Cerebellar nuclear complex (tissue), 1 donor: ENCODE measurements at places on chromosomes 6 and 20.
A peak's percentile ranks its signal among the peaks of the same experiment; 100 is the strongest.

DNA sequence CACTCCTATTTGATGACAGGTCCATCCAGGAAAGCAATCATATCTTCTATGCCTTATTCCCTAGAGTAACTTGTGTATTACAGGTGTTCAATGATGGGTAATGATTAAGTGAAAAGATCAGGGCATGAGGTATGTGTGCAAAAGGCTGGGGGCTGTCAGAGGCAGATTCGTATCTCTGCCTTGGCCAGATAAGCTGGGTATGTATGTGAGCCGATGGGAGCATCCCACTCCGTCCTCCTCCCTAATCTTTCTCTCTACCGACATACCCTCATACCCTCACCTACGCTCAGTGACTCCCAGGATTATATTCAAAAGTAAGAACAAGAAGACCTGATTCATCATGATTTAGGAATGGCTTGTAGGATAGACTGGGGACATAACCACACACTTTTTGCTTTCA, 238.7 kb downstream of the PLCB1 start:
- DNase-seq, result no peak

DNA sequence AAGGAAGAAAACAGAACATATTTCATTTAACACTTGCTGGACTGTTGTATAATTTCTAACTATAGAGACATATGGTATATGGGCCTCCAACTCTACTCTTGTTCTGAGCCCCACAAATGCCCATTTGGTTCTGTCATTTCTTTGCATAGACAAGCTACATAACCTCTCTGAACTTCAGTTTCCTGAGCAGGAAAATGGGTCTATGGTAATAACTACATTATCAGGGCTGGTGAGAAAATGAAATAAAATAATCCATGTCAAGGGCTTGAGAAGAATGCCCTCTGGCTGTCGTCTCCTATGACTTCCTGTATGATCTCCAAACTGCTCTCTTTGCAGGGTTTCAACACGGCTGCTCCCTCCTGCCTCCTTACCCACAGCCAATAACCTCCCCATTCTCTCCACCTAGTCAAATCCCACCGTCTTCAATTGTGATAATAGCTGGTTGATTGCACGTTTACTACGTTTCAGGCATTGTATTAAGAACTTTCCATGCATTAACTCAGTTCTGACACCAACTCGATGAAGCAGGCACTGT, 12.0 kb downstream of the ZCCHC3 start:
- no peak for DNase-seq

DNA sequence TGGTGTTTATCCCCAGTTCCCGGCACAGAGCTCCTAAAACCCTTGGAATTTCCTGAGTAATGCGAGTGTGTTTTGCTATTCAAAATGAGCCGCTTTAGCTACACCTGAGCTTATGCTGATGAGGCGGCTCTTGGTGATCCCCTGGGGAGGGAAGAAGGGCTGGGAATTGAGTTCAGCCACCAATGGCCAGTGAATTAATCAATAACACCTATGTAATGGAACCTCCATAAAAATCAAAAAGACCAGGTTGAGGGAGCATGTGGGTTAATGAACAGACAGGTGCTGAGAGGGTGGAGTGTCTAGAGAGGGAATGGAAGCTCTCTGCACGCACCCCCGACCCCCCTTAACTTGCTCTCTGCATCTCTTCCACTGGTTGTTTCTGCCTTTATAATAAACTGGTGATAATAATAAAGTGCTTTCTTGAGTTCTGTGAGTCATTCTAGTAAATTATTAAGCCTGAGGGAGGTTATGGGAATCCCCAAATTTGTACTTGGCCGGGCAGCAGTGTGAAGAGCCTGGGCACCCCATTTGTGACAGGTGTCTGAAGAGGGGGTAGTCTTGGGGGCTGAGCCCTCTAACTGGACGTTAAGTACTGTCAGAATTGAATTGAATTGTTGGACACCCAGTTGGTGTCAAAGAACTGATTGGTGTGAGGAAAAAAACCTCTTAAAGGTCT, 24.6 kb upstream of the SERPINB1 start:
- no peak for DNase-seq

DNA sequence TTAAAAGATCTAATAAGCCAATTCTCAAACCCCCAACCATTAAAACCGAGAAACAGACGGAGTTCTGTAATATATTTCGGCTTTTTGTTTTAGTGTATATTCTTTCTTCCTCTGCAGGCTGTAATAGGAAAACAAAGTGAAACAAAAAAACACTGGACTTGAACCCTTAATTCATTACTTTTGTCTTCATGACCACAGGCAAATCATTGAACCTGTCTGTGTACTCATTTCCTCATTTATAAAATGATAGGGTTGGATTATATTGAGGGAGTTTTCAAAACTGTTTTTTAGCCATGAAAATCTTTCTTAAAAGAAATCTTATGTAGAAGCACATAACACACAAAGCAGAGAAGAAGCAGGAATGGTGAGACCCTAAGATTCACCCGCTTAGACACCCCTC, 278.8 kb downstream of the CD83 start:
- DNase-seq, result no peak

DNA sequence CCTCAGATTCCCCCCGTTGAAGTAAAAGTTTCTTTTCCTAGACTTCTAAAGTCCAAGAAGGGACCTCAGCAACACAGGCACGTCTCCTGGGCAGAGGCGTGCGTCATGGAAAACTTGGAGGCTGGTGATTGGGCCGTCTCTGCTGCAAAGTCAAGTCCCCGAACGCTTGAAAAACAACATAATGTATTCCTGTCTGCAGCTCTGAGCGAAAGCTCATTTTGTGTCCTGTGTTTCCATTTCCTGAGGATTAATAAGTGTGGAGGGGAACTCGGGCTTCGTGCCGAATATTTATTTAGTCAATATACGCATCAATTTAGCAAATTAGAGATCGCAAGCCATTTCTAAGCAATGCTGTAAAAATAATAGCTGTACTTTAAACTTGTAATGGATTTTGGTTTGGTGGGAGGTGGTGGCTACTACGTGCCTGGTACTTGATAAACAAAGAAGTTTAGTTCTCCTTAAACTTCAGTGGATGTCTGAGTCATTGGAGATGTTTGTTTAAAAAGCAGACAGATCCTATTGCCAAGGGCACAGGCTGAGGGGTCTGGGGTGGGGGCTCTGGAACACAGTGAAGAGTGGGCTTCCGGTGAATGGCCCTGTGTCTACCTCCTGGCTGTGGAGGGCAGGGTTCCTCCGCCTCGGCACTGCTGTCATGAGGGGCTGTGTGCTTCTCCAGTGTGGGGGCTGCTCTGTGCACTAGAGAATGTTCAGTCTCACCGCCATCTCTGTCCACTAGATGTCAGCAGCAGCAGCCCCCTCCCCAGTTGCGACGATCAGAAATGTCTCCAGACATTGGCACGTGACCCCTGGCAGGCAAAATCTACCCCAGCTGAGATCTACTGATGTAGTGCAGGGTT, 21.8 kb downstream of the PCK1 start:
- DNase-seq, result no peak

- DNase-seq, result peak; percentile 65
Measured at GRCh38 chr20:49216991-49217578, 2.1 kb upstream of the DDX27 start.

GRCh38 chr20:48531505-48531904, 296.3 kb downstream of the PREX1 start:
- DNase-seq, result no peak

GRCh38 chr20:63022501-63022900, 15.7 kb upstream of the BHLHE23 start:
- no peak for DNase-seq

DNA sequence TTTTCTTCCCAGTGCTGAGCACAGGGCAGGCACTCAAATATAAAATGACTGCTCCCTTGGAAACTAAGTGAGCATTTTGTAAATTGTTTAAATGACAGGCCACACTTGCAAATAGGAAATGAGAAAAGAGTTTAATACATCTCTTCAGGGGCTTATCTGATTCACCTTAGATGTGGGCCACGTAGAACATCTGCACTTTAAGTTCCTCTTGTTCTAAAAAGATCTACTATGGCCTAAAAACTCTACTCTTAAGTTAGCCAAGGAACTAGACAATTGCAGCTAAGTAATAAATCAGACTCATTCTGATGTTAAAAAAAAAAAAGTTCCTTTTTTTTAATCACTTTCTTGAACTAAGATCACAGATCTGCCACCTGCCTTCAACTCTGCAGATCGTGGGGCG, 126.3 kb downstream of the KIF16B start:
- no peak for DNase-seq

DNA sequence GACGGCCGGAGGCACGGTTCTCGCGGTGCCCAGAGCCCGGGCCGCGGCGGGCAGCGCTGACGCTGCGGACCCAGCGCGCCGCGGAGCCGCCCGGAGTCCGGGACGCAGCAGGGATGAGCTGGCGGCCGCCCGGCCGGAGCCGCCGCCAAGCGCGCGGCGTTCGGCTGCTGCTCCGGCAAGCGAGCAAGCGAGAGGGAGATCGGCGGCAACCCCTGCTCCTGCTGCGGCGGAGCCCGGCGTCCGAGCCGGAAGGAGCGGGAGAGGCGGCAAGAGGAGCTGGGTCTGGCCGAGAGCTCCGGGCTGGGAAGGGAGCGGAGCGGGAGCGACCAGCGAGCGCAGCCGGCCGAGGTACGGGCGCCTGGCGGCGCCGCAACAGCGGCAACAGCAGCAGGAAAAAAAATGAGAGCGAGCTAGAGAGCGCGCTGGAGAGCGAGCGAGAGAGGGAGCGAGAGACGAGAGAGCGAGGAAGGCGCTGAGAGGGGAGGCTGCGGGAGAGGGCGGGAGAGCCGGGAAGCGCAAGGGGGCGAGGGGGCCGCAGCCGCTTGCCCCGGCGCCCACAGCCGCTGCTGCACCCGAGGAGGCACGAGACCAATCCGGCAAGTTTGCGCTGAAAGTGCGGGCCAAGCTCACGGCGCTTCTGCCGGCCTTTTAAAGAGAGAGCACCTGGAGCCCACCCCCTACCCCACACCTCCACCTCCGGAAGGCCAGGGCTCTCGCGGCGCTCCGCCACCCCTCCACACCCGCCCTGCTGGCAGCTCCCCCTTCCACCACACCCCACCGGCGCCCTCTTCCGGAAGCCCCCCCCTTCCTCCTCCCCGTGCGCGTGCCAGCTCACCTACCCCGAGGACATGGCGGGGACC, 496 bp downstream of the GRM4 start:
- no peak for DNase-seq

- DNase-seq, result no peak
Measured at GRCh38 chr6:158916617-158917016, 83.4 kb downstream of the RSPH3 start.

GRCh38 chr20:36604952-36605398, 604 bp upstream of the RAB5IF start:
- no peak for DNase-seq

DNA sequence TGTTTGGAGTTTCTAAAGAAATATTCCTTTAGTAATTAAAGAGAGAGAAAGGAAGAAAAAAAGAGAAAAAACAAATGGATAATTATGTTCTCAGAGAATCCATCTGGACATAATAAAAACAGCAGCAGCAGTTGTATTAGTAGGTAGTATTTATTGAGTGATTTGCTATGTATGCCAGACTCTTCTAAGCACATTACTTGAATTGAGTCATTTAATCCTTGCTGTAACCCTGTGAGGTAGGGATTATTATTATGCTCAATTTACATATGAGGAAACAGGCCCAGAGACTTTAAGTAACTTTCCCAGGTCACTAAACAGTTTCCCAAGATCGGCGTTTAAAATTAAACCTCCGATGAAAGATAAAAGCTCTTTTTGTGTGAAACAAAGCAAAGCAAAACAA, 238.8 kb downstream of the TSHZ2 start:
- DNase-seq, result no peak

GRCh38 chr6:35948725-35949124, 27.8 kb upstream of the SRPK1 start:
- DNase-seq, result no peak

GRCh38 chr6:67875877-67876383, 759.2 kb upstream of the ADGRB3 start:
- no peak for DNase-seq
